ENCODE measurements at places on chromosomes 7 and 10.

GRCh38 chr7:48976253-48976652 is 51.9 kb downstream of the CDC14C start:
- no peak for DNase-seq

DNA sequence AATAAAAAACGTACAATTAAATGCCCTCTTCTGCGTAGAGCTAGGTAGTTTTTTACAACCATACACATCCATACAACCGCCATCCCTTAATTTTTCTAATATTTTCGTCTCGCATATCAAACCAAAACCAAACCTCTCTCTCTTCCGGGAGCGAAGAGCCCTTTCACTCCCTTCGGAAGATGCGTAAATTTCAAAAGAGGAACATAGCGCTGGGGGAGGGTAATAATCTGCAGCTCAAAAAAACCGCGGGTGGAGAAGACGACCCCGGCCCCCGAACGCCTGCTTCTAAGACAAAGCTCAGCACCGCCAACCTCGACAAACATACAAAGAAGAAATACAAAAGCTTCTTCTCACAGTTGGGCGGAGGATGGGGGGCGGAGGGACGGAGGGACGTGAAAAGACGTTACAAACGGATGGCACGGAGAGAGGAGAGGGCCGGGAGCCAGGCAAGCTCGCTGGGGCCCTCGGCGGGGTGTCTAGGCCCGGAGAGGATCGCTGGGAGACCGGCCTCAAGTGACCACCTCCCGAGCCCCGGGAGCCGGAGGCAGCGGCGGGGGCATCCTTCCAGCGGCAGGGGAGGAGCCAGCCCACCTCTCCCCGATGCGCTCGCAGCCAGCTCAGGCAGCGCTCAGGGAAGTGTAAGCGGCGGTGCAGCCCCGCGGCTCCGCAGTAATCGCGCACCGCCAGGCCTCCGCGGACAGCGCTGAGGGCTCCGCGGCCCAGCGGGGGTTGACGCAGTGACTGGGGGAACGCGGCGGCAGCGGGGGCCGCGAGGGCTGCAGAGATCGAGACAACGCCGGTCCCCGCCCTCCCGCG is 851 bp downstream of the MKRN1 start:
- peak; percentile 89 for DNase-seq

DNA sequence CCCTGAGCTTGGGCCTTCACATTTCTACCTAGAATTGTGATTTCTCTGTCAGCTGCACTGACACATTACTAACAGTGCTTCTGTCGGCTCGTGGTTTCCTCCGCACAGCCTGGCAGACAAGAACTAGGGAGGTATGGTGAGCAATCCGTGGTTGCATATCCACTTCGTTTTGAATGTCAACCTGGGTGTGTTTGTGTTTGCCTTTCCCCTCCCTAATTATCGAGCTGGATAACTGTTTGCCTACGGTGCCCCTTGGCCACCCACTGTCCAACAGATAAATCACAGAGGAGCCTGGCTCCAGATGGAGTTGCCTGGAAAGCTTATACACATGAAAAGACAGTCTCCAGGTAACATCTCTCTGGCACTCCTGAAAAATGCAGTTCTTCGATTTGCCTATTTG is 228.8 kb downstream of the TRIL start:
- DNase-seq: no peak

DNA sequence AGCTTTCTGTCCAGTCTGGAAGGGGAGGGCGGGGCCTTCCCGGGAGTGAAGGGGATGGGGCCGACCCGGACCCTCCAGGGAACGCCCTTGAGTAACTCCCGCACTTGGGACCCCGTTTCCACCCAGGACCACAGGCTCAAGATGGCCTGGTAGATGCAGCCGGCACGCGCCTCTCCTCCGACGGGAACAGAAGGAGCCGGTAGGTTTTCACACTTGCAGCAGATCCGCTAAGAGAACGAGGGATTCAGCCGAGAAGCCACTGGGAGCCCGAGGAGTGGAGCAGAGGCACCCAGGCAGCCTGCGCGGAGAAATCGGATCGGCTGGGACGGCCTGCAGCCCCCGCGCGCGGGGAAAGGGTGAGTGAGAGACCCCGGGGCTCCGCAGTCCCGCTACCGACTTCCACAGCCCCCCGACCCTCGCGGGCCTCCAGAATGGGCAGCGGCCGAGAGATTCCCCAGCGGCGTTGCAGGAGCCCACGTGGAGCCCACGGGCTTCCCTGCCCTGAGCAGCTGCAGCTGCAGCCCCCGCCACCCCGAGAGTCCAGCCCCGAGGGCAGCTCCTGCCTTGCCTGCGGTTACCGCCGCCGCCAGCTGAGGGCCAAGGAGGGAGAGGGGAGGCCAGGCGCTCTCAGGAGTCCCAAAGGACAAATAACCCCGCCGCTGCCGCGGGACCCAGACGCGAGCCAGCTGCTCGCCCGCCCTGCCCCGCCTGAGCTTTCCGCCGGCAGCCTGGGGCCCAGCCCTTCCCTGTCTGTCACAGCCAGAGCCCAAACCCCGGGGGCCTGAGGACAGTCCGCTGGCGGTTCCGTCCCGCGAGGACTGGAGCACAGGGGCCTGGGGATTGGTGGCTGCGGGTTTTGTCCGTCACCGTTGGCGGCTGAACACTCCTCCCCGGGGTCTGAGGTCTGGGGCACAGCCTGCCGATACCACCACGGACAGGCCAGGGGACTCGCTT is 21.8 kb downstream of the IFT22 start:
- DNase-seq: no peak

- no peak for DNase-seq
Measured at GRCh38 chr10:21161090-21161625, 264.0 kb upstream of the NEBL start.

DNA sequence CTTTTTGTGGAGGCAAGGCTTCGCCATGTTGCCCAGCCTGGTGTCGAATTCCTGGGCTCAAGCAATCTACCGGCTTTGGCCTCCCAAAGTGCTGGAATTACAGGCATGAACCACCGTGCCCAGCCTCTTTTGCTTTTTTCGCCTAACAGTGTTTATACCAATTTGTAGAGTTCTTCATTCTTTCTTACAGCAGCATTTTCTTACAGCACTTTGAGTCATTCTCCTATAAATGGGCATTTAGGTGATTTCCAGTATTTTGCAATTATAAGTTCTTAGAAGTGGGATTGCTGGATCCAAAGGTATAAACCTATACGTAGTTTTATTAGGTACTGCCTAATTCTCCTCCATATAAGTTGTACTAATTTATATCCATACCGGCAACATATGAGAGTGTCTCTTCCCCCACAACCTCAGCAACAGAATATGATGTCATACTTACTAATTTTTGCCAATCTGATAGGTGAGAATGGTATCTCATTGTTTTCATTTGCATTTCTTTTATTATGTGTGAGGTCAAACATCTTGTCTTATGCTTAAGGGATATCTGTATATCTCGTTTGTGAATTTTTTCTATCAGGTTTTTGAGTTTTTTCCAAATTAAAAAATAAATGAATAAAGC is 39.1 kb downstream of the SUFU start:
- DNase-seq: no peak

- no peak for DNase-seq
Measured at GRCh38 chr7:134699899-134700298, 53.2 kb downstream of the BPGM start.

GRCh38 chr10:90451283-90451682 is 406.6 kb downstream of the HTR7 start:
- no peak for DNase-seq

DNA sequence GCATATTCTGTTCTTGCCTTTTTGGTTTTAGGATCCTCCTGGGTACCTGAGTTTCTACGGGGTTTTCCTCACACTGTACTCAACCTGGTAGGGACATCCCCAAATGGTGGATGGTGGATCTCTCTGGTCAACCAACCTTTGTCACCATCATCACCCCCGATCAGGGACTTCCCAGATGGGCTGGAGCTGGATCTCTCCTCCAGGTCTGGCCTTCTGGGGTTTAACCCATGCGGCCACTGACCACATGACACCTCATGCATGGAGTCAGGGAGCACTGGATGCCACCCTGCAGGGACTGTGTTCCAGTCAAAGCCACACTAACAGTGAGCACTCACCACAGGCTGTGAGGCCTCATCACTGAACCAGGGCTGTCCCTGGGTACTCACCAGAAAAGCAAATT is 80.0 kb downstream of the CELF2 start:
- no peak for DNase-seq

GRCh38 chr7:105320896-105321295 is 67.8 kb downstream of the SRPK2 start:
- DNase-seq: no peak

- no peak for DNase-seq
Measured at GRCh38 chr10:101079874-101080273, 18.1 kb downstream of the KAZALD1 start.

GRCh38 chr7:93265220-93265619 is 33.1 kb downstream of the VPS50 start:
- DNase-seq: no peak

DNA sequence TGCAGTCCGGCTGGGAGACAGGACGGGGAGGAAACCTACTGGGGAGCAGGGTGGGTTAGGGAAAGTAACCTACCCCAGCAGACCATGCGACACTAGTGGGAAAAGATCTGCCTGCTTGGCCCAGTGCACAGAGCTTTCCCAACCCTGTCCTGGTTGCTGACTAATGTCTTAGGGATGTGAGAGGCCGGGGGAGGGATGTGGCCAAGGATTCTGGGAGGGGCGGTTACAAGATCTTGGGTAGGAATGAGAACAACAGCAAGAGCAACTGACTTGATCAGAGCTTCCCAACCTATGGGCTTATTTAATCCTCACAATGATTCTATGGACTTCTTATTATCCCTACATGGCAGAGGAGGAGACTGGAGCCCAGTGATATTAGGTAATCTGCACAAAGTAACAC is 24.0 kb upstream of the EIF5AL1 start:
- DNase-seq: no peak

GRCh38 chr7:125568799-125569198 is 639.2 kb upstream of the POT1 start:
- DNase-seq: no peak

GRCh38 chr7:42405782-42406181 is 168.8 kb upstream of the GLI3 start:
- DNase-seq: no peak

GRCh38 chr10:12214093-12214492 is 18.1 kb downstream of the CDC123 start:
- DNase-seq: no peak

GRCh38 chr7:89826557-89826956 is 327.7 kb upstream of the STEAP1 start:
- DNase-seq: no peak

DNA sequence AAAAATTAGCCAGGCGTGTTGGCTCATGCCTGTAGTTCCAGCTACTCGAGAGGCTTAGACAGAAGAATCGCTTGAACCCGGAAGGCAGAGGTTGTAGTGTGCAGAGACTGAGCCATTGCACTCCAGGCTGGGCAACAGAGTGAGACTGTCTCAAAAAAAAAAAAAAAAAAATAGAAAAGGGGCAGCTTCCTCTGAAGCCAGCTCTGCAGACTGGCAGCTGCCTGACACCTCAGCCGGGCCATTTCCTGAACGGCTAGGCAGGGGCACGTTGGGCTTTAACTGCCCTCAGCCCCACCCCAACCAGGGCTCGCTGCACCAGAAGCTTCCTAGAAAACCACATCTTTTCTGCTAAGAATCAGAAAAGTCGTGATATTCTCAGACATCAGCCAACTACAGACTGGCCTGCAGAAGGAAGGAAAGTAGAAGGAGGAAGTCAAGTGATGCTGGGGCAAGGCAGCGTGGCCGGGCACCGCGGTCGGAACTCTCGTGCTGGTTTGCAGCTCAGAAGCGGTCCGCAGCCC is 38.0 kb downstream of the PRKAG2 start:
- peak; percentile 91 for DNase-seq

DNA sequence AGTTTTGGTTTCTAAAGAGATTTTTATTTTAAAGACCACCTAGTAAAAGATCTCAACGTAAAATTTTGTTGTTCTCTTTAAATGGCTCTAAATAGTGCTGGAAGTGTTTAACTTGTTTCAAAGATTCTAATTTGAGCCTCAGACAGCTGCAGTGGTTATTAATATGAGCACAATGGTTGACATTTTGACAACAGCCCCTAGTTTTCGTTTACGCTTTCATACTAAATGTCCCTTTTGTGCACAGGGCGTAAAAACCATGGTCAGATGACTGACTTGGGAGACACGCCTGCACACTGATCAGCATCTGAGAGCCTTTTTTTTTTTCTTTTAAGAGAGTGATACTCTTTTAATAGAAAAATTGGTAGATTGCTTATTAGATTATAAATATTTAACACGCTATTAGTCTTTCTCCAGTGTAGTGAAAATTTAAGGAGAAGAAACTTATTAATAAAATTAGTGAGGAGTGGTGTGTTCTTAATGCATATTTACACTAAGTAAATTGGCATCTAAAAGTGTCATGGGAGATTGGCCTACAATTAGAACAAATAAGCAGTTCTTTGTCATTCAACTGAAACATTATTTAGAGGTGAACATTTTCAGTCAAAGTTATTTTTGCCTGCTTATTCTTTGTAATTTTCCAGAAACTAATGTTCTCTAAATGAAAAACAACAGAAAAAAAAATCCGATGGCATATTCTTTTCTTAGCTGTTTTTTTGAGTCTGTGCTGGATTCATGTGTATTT is 182.8 kb upstream of the PHYHIPL start:
- no peak for DNase-seq

DNA sequence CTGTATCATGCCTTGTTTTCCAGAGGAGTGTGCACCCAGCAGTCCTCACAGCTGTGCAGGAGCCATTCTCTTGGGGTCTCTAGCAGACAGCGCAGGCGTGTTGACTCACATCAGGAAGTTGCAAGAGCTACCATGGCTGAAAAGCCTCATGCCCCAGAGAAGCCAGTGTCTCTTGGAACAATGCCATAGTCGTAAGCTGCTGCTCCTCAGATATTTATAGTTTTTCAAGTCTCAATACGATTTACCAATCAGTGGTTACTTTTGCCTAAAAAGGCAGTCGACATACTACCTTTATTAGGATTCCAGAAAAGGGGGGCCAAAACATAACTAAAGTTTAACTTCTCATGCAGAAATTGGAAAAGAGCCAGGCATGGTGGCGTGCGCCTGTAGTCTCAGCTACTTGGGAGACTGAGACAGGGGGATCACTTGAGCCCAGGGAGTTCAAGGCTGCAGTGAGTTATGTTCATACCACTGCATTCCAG is 407.7 kb downstream of the PARD3 start:
- peak; percentile 31 for DNase-seq

GRCh38 chr7:138864667-138865066 is 66.7 kb upstream of the ATP6V0A4 start:
- peak; percentile 56 for DNase-seq

DNA sequence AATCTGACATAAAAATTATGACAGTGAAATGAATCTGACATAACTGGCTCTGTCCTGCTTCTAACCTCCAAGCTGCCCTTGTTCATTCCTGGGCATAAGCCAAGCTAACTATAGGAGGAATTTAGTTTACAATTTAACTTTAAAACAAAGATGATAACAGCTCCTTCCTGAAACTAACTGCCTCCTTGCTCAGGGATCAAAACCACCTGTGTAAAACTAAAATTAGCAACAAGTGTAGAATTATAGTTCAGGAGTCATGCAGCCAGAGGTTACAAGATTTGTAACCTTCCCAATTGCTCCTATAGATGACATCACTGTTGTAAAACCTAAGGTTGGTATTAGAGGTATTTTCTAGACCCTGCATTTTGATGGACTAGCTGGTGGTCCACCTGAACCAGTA is 256.4 kb upstream of the POM121L12 start:
- no peak for DNase-seq
